ENCODE measurements at places on chromosomes 5 and 9. TPM values are rescaled to one million over a fixed set of nuclear protein-coding genes. Genes with fewer than 3 reads are reported as not detected.

DNA sequence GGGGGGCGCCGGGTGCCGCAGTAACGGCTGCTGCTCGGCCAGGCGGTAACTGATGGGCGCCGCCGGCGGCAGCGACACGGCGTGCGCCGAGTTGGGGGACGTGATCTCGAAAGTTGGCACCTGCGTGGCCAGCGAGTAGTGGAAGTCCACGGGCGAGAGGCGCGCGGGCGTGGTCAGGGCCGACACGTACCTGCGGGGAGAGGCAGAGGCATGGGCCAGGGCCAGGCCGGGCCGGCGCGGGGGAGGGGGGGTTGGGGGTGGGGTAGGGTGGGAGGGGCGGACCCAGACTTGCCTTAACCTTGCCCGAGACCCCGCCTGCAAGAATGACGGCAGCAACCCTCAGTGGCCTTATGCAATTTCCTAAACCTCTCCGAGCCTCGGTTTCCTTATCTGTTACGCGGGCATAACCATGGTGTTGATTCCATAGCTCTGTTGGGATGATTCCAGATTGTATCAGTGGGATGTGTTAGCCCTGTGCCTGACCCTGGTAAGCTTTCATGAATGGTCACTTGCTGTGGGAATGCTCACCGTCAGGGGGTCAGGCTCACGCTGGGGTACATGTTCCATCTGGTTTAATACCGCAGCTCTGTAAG lies 53.0 kb downstream of the PSD2 start:
- DNase-seq = peak; percentile 57

Gene FOXD4L5
- total RNA-seq = 0.23 TPM

DNA sequence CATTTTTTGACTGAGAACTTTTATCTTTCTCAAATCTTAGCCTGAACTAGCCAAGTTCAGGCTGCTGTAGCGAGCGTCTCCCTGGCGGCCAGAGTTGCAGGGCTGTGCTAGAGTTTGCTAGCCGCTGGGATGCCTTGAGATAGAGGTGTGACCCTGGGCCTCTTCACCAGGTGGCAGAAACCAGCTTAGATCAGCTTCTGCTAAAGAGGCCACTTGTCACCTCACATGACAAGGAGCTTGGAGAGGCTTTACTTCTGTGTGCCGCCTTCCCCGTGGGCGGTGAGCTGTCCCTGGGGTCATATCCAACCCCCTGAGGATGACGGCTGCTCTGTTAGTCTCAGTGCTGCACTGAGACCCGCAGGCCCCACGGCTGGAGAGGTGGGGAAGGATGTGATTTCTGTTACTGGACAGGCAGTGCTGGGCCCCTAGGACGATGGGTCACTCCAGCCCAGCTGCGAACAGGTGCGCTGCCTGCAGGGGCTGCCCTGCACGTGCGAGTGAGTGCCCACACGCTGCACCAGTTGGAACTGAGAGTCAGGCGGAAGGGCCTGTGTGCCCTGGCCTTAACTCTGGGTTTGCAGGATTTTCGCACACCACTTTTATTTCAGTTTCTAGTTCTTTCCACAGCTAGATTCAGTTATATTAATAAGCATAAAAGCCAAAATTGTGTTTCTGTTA lies 63.8 kb downstream of the EHMT1 start:
- DNase-seq = no peak

DNA sequence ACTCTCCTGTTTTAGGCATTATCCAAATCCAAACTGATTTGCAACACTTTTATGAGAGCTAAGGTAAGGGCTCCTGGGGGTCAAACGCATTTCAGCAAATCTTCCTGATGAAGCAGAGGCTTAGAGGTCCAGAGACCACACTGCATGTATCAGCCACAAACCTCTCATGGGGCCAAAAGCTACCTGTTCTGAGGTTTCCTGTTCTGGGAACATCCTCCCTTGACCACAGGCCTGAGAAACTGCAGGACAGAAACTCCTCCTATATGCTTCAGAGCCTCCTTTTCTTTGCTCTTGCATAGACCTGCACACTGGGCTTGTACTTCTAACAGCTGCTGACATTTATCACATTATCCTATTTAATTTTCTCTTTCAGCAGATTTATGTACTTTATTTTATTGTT lies 92.6 kb downstream of the OR2K2 start:
- DNase-seq = no peak

Measured in right lobe of liver (tissue), 6 donors.